GM10248 (cell line): ENCODE measurements at places on chromosomes 3 and 15.
A peak's percentile ranks its signal among the peaks of the same experiment; 100 is the strongest.

GRCh38 chr3:37907906-37908305, 46.2 kb downstream of the CTDSPL start:
- peak; percentile 65 for DNase-seq

GRCh38 chr3:25454005-25454927, 26.2 kb downstream of the RARB start:
- DNase-seq: no peak

GRCh38 chr3:125219261-125219701, 6.7 kb upstream of the SLC12A8 start:
- no peak for DNase-seq

DNA sequence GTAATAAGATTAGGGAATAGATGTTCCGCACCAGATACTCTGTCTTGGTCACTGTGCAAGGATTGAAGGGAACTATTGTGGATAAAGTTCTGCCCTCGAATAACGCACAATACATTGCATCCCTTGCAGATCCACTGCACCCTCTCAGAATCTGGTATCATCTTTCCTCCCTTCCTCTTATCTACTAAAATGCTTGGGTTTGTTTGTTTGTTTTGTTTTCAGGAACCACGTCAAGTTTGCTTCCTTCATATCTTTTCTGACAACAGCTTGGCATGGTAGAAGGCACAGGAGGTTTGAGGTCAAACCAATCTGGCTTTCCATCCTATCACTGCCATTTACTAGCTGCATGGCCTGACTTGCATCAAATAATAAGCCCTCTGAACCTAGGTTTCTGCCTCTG, 2.0 kb upstream of the FSTL1 start:
- DNase-seq: no peak

- DNase-seq: peak; percentile 56
Measured at GRCh38 chr3:123559040-123559861, 25.6 kb downstream of the HACD2 start.

- DNase-seq: no peak
Measured at GRCh38 chr15:98740963-98741362, 92.6 kb downstream of the IGF1R start.

GRCh38 chr3:127323581-127323980, 35.7 kb upstream of the PRR20G start:
- no peak for DNase-seq

DNA sequence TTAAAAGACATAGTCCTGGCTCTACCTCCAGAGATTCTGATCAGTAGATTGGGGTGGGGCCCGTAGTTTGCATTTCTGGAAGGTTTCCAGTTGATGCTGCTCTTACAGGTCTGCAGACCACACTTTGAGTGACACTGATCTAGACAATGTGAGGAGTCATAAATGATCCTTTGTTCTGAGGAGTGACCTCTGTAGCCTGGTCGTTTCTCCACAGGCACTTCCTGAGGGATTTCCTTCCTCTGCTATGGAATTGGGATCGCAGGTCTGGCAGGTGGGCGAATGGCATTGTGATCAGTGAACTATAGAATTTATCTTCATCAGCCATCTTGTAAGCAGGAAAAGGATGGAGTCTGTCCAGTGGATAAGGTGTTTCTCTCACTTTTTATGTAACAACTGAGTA, 5.5 kb downstream of the GFM1 start:
- DNase-seq: no peak

GRCh38 chr3:167783781-167784180, 48.3 kb downstream of the SERPINI1 start:
- DNase-seq: no peak

DNA sequence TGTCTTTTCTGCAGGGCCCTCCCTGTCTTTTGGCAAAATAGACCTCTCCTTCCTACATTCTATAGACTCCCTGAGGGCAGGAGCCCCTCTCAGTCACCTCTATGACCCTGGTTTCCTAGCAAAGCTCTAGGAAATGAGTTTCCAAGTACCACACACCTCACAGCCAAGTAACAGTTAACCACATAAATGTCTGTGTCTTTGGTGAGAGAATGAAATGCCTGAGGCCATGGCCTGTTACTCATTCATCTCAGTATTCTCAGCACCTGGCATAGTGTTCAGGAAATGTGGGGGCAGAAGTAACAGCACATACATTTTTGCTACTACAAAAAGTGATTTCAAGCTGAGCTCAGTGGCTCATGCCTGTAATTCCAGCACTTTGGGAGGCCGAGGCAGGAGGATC, 21.0 kb downstream of the RFT1 start:
- DNase-seq: no peak

- no peak for DNase-seq
Measured at GRCh38 chr3:64199932-64200331, 25.3 kb downstream of the PRICKLE2 start.

DNA sequence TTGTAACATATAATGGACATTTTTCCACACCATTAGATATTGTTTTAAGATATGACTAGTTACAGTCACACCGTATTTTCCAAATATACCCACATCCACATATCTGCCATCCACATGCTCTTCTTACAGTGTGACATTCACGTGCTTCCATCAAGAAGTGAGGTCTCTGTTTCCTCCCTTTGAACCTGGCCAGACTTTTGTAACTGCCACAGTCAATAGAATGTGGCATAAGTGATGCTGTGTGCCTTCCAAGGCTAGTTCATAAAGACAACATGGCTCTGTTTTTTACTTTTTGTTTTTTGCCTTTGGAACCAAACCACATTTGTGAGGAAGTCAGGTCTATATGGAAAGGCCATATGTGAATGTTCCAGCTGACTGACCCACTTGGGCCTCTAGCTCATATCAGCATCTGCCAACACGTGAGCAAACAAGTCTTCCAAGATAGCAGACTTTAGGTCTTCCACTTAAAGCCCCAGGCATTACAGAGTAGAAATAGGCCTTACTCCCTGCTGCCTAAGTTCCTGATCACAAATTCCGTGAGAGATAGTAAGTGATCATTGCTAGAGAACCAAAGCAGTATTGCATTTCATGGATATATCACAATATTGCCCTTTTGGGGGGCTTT, 27.1 kb downstream of the EIF1B start:
- DNase-seq: no peak

DNA sequence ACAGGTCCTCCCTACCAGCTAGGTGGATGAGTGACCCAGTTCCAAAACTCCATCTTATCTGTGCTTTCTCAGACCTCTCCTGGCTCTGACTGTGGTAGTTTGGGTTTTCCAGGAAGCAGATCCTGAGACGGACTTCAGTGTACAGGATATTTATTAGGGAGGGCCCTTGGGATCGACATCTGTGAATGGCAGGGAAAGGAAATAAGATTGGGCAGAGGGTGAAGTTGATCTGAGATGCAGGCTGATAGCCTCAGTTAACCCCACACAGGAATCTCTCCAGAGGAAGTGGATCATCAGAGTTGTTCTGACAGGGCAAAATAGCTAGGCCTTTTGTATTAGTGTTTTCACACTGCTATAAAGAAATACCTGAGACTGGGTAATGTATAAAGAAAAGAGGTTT, 16.7 kb upstream of the MAPK6 start:
- DNase-seq: no peak

GRCh38 chr15:92733934-92734521, 78.5 kb upstream of the FAM174B start:
- no peak for DNase-seq

DNA sequence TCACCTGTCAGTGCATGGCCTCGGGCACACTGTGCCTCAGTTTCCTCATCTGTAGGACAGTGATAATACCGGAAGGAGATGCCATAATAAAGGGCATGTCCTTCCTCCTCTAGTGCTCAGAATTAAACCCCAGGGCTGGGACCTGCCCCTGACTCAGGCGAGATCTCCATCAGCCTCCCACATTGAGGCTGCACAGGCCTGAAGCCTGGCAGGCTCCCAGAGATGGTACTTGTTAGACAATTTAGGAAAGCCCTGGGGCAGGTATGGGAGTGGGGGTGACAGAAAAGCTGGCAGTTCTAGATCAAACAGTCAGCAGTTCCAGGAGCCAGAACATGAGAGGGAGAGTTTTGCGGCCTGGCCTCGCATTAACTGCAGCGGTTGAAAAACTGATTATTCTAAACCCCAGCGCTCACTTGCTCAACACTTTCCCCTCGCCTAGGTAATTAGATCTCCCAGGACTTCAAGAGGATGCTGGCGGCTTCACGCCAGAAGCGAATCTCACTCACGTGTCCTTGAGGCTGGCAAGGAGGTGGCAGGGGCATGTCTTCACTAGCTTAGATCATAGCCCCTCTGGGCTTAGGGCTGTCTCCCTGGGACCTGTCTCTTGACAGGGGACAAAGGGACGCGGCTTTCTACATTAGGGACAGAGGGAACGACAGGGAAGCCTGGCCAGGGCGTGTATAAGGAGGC, 73.1 kb downstream of the ATP2B2 start:
- no peak for DNase-seq

GRCh38 chr3:122857019-122857418, 62.1 kb downstream of the SLC49A4 start:
- peak; percentile 18 for DNase-seq

GRCh38 chr3:112908252-112908651, 61.6 kb upstream of the CD200R1L start:
- no peak for DNase-seq
